ENCODE measurements at places on chromosomes 2 and 18.

GRCh38 chr2:224331698-224332097 lies 70.2 kb downstream of the FAM124B start:
- DNase-seq = no peak

- DNase-seq = no peak
Measured at GRCh38 chr2:36597003-36597531, 901 bp downstream of the FEZ2 start.

GRCh38 chr18:3067165-3067661 lies 54.3 kb upstream of the LPIN2 start:
- no peak for DNase-seq

GRCh38 chr2:52356556-52356955 lies 1324.6 kb upstream of the NRXN1 start:
- DNase-seq = no peak

- peak; percentile 96 for DNase-seq
Measured at GRCh38 chr2:63661076-63661475, 72.3 kb downstream of the MDH1 start.

DNA sequence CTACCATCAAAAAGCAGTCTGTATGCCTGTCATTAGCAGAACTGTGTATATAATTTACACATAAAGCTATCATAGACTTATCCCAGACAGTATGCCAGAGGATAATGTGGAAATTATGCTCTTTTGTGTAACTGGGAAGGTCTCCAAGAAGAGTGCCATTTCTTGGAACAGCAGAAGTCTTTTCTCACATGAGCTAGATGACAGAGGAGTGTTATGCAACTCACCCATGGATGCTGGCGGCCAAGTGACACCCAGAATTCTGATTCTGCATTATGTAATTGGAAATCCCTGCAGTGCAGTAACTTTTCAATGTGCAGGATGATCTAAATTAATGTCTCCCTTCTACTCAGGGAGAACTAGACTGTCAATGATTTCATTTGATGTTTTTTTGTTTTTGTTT lies 160.0 kb downstream of the UBE2E3 start:
- peak; percentile 50 for DNase-seq

DNA sequence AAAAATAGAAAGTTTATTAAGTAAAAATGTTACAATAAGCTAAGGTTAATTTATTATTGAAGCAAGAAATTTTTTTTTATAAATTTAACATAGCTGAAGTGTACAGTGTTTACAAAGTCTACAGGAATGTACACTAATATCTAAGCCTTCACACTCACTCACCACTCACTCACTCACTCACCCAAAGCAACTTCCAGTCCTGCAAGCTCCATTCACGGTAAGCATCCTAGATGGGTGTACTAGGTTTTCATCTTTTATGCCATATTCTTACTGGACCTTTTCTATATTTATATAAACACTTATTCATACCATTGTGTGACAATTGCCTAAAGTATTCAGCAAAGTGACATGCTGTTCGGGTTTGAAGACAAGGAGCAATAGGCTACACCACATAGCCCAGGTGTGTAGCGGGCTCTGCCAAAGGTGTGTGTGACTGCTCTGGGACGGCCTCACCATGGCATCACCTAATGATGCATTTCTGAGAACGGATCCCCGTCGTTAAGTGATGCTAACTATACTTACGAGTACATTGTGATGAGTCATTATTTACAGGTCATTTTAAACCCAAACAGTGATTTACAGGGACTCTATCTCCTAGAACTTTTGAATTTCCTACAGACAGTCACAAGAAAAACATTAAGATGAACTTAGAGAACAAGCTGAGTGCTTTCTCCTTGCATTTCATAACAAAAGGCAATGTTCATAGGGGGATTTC lies 76.3 kb upstream of the ID2 start:
- peak; percentile 65 for DNase-seq

GRCh38 chr18:25425024-25425423 lies 73.1 kb upstream of the ZNF521 start:
- no peak for DNase-seq

DNA sequence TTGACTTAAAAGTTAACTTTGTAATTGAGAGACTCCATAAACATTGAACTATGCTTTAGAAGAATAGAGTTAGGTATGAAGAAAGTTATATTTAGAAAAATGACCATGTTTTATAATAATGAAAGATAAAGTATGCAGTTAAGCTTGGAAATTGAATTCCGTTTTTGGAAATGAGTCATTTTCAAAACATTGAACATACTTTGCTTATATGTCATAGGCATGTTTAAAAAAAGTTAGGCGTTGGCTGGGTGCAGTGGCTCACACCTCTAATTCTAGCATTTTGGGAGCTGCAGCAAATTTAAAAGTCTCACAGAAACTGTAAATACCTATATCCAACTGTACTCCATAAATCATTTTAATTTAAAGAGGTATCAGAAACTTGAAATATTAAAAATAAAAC lies 607.4 kb downstream of the CBLN2 start:
- DNase-seq = no peak

DNA sequence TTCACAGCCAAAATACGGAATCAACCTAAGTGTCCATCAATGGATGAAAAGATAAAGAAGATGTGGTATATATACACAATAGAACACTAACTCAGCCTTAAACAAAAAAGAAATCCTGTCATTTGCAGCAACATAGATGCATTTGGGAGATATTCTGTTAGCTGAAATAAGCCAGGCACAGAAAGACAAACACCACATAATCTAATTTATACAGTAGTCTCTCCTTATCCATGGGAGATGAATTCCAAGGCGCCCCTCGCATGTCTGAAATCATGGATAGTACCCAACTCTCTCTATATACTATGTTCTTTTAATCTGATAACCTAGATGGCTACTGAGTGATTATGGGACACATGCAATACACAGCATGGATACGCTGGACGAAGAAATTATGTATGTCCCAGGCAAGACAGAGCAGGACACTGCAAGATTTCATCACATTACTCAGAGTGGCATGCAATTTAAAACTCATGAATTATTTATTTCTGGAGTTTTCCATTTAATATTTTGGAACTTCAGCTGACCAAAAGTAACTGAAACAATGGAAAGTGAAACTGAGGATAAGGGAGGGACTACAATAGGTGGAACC lies 39.5 kb downstream of the ORC4 start:
- no peak for DNase-seq

DNA sequence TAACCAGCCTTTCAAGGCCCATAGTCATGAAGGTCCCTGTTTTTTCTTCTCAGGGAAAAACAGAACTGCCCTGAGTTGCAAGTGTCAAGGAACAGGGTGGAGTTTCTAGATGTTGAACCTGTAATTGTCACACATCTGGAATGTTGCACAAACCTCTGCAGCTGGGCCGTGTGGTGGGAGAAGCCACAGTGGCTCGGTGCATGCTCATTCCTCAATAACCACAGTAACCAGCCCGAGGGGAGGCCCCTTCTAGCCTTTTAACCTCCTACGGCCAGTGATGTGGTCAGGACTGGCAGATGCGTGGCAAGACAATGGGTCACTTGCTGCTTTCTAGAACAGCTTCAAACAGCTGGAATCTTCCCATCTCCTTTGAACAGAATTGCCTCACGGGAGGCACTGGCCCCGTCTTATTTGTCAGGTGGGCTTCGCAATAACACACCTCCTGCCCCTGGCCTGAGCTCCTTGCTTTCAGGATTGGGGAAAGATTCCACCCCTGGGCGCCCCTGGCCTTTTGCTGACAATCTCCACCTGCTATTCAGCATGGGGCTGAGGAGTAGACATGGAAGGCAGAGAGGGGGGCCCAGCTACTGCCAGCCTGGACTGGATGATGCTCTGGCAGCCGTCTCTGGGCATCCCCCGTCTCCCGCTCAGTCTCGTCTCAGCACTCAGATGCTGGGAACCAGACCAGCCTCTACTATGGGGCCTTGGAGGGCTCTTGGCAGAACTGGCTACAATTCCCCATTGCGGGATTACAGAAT lies 102.9 kb downstream of the KLHL29 start:
- DNase-seq = peak; percentile 48

GRCh38 chr2:225889452-225889851 lies 489.9 kb downstream of the NYAP2 start:
- DNase-seq = peak; percentile 90

DNA sequence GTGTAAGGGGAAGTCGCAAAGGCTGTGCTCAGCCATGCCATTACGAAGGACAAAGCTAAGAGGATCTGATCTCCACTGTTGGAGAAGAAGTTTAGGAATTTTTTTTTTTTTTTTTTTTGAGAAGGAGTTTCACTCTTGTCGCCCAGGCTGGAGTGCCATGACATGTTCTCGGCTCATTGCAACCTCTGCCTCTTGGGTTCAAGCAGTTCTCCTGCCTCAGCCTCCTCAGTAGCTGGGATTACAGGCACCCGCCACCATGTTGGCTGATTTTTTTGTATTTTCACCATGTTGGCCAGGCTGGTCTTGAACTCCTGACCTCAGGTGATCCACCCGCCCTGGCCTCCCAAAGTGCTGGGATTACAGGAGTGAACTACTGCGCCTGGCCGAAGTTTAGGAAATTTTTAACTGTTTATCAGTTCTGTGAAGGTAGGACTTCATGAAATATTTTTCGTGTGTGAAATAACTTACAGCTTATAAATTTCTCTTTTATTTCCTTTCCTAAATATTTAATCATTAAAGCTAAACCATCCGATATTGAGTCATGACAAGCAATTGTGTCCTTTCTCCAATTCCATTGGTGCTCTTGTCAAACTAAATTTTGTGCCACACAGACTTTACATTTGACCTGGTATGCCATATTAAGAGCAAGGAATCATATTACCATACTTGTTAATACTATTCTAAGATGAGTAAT lies 22.2 kb downstream of the DDX1 start:
- DNase-seq = no peak

GRCh38 chr18:12819322-12819721 lies 64.7 kb downstream of the PTPN2 start:
- no peak for DNase-seq

DNA sequence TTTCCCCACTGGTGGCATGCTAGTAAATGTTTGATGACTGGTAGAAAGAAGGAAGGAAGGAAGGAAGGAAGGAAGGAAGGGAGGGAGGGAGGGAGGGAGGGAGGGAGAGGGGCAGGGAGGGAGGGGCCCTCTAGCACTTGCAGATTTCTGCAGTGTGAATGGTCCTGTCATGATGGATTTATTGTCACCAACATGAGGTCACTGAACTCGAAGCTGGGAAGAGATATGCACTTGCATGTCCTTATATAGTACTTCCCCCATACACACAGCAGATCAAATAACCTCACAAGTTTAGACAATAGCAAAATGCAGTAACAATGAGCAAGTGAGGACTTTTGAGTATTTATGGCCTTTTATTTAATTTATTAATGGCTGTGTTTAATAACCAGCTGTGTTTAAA lies 44.5 kb upstream of the CXCR4 start:
- DNase-seq = no peak

GRCh38 chr2:241073166-241074064 lies 28.7 kb downstream of the MTERF4 start:
- no peak for DNase-seq

DNA sequence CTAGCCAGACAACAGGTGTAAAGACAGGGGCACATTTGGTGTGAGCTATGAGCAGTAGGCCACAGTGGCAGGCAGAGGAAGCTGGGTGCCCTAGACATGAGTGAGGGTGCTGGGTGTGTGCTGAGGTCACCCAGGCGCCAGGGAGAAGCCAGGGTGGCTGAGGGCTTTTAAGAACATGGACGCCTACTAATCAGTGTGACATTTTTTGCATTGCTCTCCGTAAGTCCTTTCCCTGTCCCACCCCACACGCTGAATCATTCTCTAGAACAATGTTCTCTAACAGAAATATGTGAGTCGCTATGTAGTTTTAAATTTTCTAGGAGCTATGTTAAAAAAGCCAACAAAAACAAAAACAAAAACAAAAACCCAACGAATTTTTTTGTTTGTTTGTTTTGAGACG lies 204.5 kb upstream of the REV1 start:
- DNase-seq = no peak

- DNase-seq = no peak
Measured at GRCh38 chr18:42588786-42589185, 526.7 kb downstream of the RIT2 start.

GRCh38 chr2:65049010-65049639 lies 7.1 kb upstream of the CEP68 start:
- no peak for DNase-seq

GRCh38 chr2:156349161-156349560 lies 16.6 kb upstream of the NR4A2 start:
- no peak for DNase-seq

GRCh38 chr2:66174491-66174890 lies 260.4 kb upstream of the MEIS1 start:
- DNase-seq = no peak

GRCh38 chr2:146652311-146652710 lies 1192.5 kb upstream of the ACVR2A start:
- peak; percentile 68 for DNase-seq

GRCh38 chr2:240451791-240452461 lies 16.5 kb downstream of the GPC1 start:
- DNase-seq = no peak

GRCh38 chr2:116467243-116467642 lies 1347.2 kb upstream of the DDX18 start:
- no peak for DNase-seq

GRCh38 chr2:54634564-54635511 lies 88.6 kb upstream of the EML6 start:
- peak; percentile 88 for DNase-seq

GRCh38 chr18:57455576-57456129 lies 20.5 kb downstream of the ONECUT2 start:
- DNase-seq = no peak

DNA sequence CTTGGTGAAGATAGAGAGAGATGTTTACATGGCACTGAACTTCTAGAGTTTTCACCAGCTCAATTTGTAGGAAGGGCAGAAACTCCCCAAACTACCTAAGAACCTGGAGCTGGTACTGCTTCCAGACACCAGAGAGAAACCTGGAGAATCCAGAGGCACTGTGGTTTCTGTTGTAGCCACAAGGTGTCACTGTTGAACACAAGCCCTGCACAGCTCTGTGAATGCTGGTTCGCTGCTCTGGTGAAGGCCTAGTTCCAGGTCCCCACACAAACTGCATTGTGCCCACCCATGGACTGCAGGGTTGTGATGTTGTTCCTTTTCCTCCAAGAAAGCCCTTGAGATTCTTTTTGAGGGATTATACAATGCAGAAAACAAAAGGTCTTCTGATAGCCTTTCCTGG lies 150.5 kb upstream of the HS6ST1 start:
- no peak for DNase-seq

GRCh38 chr18:68520406-68521075 lies 194.4 kb downstream of the TMX3 start:
- peak; percentile 89 for DNase-seq

- DNase-seq = no peak
Measured at GRCh38 chr2:122218596-122218995, 463.1 kb downstream of the TSN start.

- peak; percentile 40 for DNase-seq
Measured at GRCh38 chr18:73785300-73785699, 362.3 kb downstream of the FBXO15 start.

DNA sequence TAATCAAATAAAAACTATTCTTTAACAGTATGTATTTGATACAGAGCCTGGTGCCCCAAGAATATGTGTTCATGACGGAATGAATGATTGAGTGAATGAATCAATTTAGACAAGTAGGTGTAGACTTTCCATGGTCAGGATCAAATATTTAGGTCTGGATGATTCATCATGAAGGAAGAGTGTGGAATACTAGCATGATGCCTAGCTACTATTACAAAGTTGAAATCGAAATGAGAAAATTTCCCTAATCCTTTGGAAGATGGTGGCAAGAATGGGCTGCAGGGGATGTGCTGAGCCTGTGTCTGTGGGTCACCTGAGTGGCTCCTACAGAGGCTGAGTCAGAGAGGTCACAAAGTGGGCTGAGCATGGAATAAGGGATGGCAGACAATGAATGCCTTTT lies 3.1 kb upstream of the MALT1 start:
- DNase-seq = peak; percentile 7

GRCh38 chr2:200054681-200055468 lies 99.5 kb downstream of the MAIP1 start:
- DNase-seq = no peak

Measured in EH (cell line).